ENCODE measurements at places on chromosomes 3 and 15.
A peak's percentile ranks its signal among the peaks of the same experiment; 100 is the strongest.

GRCh38 chr3:37094636-37095035 is 79.7 kb downstream of the LRRFIP2 start:
- no peak for DNase-seq

DNA sequence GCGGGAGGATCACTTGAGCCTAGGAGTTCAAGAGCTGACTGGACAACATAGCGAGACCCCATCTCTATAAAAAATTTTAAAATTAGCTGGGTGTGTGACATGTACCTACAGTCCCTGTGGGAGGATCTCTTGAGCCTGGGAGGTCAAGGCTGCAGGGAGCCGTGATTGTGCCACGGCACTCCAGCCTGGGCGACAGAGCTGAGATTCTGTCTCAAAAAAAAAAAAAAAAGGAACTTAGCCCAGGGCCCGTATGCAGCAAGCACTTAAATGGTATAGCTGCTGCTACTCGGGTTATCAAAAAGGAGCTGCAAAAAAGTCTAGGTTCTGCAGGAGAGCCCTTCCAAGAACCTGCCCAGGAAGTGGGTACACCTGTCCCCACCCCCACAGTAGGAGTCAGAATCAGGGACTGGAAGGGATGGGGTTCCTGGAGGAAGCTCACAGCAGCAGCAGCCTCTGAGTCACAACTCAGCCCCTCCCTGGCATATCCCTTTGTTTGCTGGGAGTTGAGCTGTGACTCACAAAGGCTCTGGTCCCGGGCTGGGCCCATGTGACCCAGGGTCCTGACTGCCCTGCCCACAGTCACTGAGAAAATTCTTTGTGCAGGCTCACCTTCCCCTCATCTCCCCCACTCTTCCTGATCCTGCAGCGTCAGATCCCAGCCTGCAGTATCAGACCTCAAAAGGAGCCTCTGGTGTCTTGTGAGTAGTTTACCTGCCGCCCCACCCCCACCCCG is at the start of gene SPATA12:
TSS of gene SPATA12 (plus strand) at position 576 of the 733 bp plus-strand sequence. CDS start 13,031 bp downstream, outside the sequence.
- DNase-seq, result no peak

DNA sequence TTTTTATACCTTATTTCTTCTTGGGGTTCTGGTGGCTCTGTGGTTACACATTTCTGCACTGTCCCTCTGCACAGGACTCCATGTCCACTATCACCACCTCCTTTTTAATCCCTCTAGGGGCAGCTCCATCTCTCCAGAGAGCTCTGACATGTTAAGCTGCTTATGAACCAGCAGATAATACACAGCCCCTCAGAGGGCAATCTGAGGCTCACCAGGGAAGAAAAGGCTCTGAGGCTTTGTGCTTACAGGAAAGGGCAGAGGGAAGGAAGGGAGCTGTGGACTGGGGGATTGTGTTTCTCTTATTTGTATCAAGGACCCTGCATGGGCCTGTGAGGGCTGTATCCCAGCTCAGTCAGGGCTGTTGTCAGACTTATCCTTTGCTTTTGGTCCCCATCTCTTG is 164.5 kb downstream of the EPHB1 start:
- DNase-seq, result no peak

- no peak for DNase-seq
Observed at GRCh38 chr15:94387442-94387841, 156.1 kb downstream of the MCTP2 start.

GRCh38 chr15:57947781-57948180 is 117.7 kb downstream of the ALDH1A2 start:
- DNase-seq, result no peak

GRCh38 chr15:73335026-73335425 is 33.7 kb downstream of the HCN4 start:
- DNase-seq, result no peak

DNA sequence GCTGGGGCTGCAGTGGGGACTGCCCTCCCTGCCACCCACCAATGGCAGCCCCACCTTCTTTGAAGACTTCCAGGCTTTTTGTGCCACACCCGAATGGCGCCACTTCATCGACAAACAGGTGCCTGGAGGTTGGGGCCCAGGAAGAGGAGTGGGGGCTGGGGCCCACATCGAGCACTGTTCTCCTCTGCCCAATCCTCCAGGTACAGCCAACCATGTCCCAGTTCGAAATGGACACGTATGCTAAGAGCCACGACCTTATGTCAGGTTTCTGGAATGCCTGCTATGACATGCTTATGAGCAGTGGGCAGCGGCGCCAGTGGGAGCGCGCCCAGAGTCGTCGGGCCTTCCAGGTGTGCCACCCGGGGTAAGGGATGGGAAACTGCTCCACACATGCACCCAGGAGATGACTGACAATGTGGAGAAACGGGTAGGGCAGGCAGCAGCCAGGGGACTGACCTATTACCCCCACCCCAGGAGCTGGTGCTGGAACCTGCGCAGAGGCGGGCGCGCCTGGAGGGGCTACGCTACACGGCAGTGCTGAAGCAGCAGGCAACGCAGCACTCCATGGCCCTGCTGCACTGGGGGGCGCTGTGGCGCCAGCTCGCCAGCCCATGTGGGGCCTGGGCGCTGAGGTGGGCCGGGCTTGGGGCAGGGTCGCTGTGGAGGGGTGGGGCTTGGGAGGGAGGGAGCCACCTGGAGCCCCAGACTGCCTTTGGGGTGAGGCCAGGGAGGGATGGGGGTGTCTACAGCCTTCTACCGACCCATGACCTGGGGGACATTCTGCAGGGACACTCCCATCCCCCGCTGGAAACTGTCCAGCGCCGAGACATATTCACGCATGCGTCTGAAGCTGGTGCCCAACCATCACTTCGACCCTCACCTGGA is 22.9 kb downstream of the NBEAL2 start:
- no peak for DNase-seq

GRCh38 chr15:64187396-64188191 is 24.8 kb upstream of the PPIB start:
- no peak for DNase-seq

GRCh38 chr3:52752045-52752660 is 18.6 kb downstream of the NEK4 start:
- no peak for DNase-seq

DNA sequence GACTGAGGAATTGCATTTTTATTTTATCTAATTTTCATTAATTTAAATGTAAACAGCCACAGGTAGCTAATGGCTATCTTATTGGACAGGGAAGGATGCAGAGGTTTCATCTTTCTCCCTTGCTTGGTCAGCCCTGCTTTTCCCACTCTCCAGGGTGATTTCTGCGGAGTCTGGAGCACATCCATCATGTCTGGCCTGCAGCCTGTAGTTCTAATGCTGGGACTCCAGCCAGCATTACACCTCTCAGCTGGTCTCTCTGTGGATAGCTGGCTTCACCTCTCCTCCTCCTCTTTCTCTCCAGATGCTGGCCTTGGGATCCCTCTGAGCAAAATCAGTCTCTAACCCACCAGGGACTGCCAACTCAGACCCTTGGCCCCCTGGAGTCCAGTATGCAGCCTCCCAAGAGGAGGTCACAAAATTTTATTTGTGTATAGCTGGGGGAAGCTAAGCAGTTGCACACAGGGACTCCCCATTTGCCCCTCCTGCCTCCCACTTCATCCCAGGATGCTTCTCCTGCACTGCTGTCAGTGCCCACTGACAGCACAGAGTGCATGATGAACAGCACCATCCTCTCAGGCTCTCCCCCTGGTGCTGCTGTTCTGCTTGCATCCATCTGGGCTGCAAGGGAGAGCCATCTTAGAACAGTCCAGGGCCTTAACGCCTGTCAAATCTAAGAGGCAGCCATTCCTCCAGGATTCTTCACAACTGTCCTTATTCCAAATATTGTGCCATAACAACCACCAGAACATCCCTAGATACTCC is 1.7 kb downstream of the BFSP2 start:
- no peak for DNase-seq

DNA sequence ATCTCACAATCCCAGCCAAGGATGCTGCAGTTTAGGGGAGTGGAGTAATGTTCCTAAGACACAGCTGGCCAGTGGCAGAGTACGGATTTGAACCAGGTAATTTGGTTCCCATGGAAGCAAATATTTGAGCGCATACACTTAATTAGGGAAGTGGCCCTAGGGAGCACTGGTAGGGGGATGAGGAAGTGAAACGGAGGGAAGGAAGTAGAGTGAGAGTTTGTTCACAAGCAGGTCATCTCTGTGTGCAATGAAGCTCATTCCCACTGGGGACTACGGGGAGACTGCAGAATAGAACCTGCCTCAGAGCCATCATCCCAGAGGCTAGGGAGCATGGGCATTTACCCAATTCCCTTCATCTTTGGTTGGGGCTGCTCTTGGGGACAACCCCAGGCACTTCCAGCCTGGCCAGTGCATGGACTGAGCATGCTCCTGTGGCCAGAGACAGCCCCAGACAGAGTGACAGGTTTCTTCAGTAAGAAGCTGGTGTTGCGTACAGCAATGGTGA is 317.2 kb upstream of the PROK2 start:
- DNase-seq, result no peak

DNA sequence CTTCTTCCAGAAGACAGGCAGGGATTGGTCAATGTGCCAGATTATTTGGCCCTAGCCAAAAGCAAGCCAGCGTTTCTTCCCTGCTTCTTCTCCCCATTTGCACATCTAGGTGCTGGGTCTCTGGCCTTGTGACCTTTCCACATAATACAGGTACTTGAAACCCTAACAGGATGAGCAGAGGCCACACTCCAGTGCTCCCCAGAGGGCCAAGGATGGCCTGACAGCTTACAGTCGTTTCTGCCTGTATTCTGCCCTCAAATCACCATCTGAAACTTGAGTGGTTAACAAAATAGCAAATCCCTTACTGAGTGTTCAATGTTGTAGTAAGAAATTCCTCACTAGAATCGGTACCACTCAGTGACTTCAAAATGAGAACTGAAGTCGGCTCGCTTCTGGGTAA is 29.1 kb downstream of the MKRN2 start:
- DNase-seq, result no peak

- no peak for DNase-seq
Observed at GRCh38 chr15:67776600-67776999, 48.7 kb upstream of the SKOR1 start.

GRCh38 chr3:50336452-50337174 is 4.0 kb downstream of the RASSF1 start:
- no peak for DNase-seq

DNA sequence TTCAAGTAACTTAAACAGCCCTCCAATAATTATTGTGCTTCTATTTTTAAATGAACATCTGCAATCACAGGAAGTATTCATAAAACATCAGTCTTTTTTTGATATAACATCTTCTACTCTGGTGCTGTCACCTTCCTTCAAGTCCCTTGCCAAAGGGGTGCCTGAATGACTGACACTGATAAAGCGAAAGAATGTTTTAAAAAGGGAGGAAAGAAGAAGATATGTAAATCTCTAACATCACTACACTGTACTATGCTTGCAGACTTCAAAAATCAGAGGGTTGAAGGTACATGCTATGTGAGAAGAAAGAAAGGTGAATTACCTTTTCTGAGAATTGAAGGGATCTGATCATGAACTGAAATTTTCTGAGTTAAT is 253.7 kb downstream of the ZPLD1 start:
- DNase-seq, result no peak

DNA sequence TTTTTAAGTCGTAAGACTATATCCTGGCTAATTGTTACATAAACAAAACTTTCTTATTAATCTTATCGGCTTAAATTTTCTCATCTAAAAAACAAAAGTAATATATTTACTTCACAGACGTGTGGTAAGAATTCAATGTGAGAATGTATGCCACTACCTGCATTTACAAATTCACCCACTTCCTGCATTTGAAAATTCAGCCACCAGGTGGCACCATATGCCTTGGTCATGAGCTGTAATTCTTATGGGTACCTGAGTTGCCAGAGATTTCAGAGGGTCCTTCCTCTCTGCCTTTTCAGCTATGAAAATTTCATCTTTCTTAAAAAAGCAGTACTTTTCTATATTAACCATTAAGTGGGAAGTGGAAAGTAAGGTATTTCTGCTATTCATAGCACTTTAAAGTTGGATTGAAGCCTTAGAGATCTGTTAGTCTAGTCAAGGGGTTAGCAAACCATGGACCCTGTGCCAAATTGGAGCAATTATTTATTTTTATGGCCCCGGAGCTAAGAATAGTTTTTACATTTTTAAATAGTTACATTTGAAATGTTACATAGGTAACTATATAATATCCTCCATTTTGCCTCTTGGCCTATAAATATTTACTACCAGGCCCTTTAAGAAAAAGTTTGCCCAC is 127.8 kb downstream of the HCN4 start:
- peak; percentile 69 for DNase-seq

DNA sequence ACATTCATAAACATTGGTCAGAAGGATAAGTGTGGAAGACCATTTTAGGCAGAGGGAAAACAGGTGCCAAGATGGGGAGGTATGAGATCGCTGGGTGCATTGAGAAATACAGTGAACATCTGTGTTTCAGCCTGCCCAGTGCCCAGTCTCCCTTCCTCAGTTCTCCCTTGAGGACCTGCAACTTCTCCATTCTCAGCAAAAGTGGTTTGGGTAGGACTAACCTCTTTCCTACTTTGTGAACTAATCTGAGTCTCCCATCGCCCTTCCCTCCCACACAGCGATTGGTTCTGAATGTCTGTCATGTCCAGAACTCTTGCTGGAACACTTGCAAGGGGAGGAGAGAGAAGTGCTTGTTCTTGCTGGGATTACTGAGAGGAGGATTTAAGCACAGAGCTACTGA is 10.9 kb upstream of the CCNL1 start:
- DNase-seq, result no peak

- DNase-seq, result peak; percentile 27
Observed at GRCh38 chr15:88913017-88913849, at the start of gene MFGE8. TSS of gene MFGE8 (minus strand) at chr15:88913379. CDS start at chr15:88913319, 60 bp downstream.

Measured in stimulated activated CD4-positive, alpha-beta T cell treated with anti-CD3 and anti-CD28 coated beads, Interleukin-1b, Interleukin-23, amount 100 ng/mL, for 1 hour (primary cell).